ENCODE measurements at places on chromosomes 16 and 17.

GRCh38 chr16:78648517-78648916, 549.1 kb downstream of the WWOX start:
- no peak for DNase-seq

DNA sequence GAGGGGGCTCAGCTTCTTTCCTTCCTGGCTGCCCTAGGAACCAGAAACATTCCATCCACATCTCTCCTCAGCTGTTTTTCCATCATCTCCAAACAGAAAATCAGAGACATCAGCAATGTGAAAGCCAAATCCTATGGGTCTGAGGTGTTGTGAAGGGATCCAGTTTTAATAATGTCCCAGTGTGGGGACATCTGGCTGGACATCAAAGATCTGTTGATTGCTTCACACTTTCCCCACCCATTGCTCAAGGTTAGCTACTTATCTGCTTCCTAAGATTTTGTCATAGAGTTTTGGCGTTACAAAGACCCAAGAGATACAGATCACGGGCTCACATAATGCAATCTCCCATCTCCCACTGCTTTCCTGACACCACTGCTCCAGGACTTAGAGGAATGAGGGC, 47.8 kb upstream of the AXIN2 start:
- no peak for DNase-seq

GRCh38 chr17:60256174-60256573, 106.4 kb downstream of the CA4 start:
- peak; percentile 43 for DNase-seq

GRCh38 chr16:57508035-57508425, 21.7 kb upstream of the DOK4 start:
- DNase-seq, result no peak

GRCh38 chr16:84614968-84615813, 2.7 kb downstream of the COTL1 start:
- no peak for DNase-seq

DNA sequence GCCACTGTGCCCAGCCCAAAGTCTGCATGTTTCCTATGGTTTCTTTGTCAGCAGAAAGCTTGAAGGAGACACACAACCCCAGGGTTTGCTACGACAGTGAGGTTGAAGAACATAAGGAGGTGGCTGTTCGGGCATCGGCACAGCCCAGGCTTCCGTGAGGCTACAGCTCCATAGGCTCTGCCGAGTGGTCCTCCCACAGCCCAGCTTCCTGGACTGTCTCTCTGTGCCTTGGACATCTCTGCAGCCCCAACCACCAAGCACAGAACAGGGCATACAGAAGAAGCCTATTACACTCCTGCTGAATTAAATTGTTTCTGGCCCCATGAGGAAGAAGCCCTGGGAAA, 3.2 kb upstream of the HAP1 start:
- DNase-seq, result no peak

DNA sequence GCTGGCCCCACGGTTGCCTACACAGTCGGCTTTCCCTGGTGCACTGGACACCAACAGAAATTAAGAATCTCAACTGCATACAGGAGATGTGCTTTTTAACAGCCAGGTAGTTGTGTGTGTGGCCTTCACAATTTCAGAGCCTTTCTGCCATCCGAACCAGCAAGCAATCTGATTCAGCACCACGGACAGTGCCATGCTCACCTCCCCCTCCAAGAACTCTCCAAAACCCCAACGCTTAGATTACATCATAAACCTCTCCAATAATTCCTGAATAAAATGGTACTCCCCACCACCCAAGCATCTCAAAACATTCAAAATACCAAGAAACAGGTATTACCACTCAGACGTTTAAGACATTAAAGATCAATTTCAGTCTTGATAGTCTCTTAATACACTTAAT, 31.8 kb downstream of the USP7 start:
- peak; percentile 40 for DNase-seq

Measured in ELR (cell line).